Activated CD8-positive, alpha-beta memory T cell treated with anti-CD3 and anti-CD28 coated beads, Interleukin-2, amount 50 U/mL, for 48 hours (primary cell): ENCODE measurements at places on chromosomes 16 and 17.
A peak's percentile ranks its signal among the peaks of the same experiment; 100 is the strongest.

- DNase-seq: no peak
Observed at GRCh38 chr17:82217530-82218204, 5.0 kb upstream of the CCDC57 start.

- DNase-seq: no peak
Observed at GRCh38 chr17:4973256-4974114, 5.9 kb upstream of the SPAG7 start.

DNA sequence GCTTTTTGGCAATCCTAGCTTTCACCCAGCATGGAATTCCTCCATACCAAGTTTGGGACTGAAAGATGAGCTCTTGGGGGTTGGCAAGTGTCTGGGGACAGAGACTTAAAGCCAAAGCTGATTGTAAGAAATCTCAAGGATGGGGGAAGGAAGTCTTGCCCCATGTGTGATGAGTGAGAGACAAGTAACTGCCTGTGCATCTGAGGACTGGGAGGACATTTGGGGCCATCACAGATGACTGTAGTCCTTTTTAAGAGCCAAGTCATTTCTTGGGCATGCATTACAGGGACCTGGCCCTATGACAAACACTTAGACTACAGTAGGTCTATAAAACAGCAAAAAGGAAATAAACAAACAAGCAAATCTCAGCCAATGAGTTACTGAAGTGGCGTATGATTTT is 36.3 kb upstream of the CCL2 start:
- DNase-seq: no peak

GRCh38 chr16:77611386-77611785 is 110.9 kb upstream of the NUDT7 start:
- no peak for DNase-seq

DNA sequence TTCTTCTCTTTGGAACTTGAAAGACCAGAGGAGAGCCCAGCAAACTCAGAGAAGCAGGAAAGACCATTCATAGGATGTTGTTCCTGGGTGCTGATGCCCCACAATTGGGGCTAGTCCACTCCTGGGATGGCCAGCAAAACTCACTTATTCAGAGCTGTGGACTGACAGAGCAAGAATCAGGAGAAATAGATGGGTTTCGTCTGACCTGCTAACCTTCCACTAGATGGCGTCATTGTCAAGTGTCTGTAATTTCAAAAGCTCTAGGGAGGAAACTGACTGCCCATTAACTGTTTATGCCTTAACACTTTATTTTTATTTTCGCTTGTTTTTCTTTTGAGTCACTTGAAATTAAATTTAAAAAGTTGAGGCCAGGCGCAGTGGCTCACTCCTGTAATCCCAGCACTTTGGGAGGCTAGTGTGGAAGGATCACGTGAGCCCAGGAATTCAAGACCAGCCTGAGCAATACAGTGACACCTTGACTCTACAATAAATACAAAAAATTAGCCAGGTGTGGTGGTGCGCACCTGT is 28.7 kb upstream of the MILR1 start:
- DNase-seq: no peak

DNA sequence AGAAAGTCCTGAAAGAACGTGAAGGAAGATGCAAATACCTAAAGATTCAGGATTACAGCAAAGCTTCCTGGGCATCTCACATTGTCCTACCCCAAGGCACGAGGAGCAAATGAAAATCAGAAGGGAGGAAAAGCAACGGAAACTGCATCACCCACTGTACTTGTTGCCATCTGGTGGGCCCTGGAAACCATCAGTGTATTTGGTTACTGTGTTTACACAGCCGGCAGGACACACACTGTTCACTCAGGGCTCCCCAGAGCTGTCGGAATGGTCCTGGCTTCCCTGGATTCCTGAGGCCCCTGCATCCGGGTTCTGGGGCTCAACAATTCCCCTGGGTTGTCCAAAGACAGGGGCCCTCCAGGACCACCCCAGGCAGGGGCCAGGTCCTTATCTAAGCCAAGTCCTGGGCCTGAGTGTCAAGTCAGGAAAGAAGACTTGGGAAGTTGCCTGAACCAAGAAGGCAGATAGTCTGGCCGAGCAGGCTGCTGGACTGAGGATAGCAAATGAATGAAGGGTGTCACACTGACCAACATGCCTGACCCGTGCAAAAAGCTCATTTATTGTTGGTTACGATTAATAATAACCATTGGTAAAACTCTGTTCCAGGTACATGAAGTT is 52.8 kb downstream of the SOX9 start:
- no peak for DNase-seq

- DNase-seq: no peak
Observed at GRCh38 chr16:49345829-49346228, 27.8 kb upstream of the C16orf78 start.

DNA sequence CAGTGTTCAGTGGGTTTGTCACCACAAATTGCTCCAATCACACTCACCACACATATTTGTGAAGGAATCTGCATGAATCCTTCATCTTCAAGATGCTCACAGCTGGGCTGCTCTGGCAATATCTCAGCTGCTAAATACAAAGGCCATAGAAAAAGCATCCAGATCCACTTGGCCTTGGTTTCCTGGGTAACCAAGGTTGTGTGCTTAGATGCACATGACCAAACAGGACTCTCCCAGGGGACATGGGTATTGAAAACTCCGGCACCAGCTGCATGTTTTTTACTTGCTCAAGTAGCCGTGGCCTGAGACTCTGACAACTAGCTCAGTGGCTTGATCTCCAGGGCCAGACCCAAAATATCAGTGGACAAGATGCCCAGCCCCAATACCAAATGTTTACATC is 131.3 kb downstream of the CBLN1 start:
- no peak for DNase-seq

- DNase-seq: no peak
Observed at GRCh38 chr16:61654962-61655361, 381.3 kb downstream of the CDH8 start.

DNA sequence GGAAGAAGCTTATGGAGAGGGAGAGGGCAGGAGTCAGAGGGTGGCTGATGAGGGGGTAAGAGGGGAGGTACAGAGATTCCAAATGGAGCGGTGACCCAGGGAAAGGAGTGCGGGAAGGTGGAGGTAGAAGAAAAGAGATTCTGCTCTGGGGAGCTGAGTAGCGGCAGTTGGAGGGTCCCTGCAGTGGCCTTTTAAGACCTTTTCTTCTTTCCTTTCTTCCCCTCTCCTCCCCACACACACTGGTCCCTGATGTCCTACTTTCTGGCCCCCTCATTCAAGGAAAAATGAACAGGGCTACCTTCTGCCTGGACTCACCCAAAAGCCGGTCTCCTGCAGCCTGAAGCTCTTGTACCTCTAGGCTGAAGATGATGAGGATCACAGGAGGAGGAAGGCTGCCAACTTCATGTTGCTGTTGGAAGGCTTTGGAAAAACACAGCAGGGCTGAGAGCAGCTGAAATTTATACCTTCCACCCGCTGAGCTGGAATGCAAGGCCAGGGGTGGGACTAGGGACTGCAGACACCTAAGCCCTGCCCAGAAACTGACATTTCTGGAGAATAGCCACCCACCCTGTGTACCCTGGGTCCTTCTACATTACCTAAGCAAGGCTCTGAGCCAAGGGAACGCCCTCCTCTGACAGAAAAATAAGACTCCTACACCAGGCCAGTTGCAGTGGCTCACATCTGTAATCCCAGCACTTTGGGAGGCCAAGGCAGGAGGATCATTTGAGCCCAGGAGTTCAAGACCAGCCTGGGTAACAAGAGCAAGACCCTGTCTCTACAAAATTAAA is 9.4 kb upstream of the HEATR6 start:
- DNase-seq: no peak

- DNase-seq: peak; percentile 90
Observed at GRCh38 chr17:79777894-79778503, at the start of gene CBX2. Gene CBX2 (plus strand): TSS chr17:79778148. CDS start chr17:79778236, 88 bp downstream.

- DNase-seq: no peak
Observed at GRCh38 chr16:88613911-88614817, 24.2 kb upstream of the IL17C start.

GRCh38 chr17:48586355-48587258 is 3.4 kb downstream of the HOXB3 start:
- DNase-seq: no peak

- no peak for DNase-seq
Observed at GRCh38 chr16:66599726-66600125, 4.8 kb upstream of the CMTM3 start.

- no peak for DNase-seq
Observed at GRCh38 chr17:61251939-61252865, 147.4 kb upstream of the TBX2 start.

GRCh38 chr16:66486773-66487579 is 59.9 kb downstream of the BEAN1 start:
- DNase-seq: peak; percentile 49

DNA sequence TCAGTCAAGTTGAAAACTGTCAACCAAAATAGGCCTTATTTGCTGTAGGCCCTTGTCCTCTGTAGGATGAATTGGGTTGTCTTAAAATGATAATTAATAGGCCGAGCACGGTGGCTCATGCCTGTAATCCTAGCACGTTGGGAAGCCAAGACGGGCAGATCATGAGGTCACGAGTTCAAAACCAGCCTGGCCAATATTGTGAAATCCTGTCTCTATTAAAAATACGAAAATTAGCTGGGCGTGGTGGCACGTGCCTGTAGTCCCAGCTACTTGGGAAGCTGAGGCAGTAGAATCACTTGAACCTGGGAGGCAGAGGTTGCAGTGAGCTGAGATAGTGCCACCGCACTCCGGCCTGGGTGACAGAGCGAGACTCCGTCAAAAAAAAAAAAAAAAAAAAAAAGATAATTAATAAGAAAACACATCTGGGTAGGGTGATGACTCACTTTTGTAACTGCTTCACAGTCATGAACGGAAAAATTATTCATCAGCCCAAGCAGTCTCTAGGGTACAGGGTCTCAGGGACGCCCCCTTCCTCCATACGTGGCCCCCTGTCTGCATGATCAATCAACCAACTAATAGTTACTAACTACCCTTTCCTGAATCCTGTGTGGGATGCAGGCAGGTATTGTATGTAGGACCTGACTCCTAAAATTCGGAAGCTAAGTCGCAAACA is 137.0 kb upstream of the RCVRN start:
- no peak for DNase-seq

DNA sequence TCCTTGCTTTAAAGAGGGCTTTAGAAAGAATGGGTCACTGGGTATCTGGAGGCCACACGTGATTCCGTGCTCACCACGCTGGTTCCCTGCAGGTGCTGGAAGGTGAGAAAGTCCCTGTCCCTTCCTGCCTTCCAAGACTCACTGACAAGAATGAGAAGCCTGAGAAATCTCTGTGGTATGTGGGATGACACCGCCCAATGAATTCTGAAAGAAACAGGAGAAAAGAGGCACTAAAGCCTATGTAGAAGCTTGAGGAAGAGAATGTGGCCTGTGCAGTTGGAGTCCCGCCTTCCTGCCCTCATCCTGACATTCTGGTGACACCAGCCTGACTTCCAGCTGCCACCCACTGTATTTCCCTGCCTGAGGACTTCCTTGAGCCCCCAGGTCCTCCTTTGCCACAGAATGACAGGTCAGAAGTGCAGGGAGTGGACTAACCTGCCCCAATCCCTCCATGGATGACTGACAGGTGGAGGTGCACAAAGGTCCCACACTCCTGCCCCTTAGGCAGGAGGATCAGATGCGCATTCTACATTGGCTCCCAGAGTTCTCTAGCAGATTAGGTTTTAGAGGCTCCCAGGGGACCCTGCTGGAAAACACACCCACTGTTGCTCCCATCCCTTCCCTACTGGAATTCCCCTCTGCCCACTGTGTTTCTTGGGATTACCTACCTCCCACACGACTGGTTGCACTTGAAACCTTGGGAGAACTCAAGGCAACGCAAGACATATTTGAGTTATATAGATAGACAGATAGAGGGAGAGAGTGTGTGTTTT is 38.6 kb upstream of the TENT4B start:
- no peak for DNase-seq

GRCh38 chr16:65634291-65634690 is 512.4 kb upstream of the CDH11 start:
- DNase-seq: no peak

DNA sequence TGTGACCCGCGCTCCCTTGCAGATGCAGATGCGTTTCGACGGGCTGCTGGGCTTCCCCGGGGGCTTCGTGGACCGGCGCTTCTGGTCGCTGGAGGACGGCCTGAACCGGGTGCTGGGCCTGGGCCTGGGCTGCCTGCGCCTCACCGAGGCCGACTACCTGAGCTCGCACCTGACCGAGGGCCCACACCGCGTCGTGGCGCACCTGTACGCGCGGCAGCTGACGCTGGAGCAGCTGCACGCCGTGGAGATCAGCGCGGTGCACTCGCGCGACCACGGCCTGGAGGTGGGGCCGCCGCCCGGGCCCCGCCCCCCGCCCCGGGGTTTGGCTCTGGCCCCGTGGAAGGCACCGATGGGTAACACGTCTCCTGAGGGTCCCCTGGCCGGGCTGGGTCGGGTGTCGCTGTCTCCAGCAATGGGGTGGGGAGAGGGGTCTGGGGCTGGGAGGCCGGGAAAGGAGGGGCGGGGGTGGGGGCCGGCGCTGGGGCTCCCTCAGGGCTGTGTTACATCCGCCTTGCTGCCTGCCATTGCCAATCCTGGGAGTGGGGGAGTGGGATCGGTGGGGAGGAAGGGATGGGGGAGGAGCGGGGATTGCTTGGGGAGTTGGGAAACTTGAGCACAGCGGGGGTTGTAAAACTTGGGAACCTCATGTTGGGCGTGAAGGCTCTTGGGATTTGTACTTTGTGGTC is 737 bp downstream of the NUDT16L1 start:
- DNase-seq: peak; percentile 72

DNA sequence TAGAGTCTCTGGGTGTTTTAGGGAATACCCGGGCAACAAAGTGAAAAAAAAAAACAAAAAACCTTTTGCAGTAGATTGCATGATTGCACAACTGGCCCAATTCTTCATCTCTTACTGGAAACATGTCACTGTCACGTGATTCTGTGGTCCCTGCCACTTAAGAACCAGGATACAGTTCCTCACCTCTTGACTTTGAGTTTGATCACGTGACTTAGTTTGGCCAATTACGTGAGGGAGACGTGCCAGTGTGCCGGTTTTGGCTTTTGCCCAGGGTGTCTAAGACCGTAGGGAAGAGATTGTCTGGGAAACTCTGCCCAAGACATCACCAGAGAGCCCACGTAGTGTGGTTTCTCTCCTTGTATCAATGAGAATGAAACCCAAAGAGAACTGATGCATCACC is 88.7 kb downstream of the GRIN2A start:
- DNase-seq: no peak

- no peak for DNase-seq
Observed at GRCh38 chr16:79628988-79629387, 28.5 kb upstream of the MAF start.

GRCh38 chr16:88939245-88939971 is 37.6 kb downstream of the CBFA2T3 start:
- no peak for DNase-seq

DNA sequence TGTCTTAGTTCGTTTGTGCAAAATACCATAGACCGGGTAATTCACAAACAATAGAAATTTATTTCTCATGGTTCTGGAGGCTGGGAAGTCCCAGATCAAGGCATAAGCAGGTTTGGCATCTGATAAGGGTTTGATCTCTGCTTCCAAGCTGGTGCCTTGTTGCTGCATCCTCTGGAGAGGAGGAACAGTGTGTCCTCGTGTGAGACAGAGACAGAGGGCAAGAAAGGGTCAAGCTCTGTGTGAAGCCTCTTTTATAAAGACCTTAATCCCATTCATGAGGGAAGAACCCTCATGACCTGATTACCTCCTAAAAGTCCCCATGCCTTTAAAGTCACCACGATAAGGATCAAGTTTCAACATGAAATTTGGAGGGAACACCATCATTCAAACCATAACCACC is 55.8 kb upstream of the TANC2 start:
- no peak for DNase-seq
